ENCODE measurements at places on chromosomes 7 and 10. TPM values are rescaled to one million over a fixed set of nuclear protein-coding genes. Genes with fewer than 3 reads are reported as not detected.

SLC16A9 gene
- total RNA-seq, result 10.4 TPM

- DNase-seq, result no peak
These were observed 94.8 kb downstream of the GSAP start for GRCh38 chr7:77321300-77321699.

DNA sequence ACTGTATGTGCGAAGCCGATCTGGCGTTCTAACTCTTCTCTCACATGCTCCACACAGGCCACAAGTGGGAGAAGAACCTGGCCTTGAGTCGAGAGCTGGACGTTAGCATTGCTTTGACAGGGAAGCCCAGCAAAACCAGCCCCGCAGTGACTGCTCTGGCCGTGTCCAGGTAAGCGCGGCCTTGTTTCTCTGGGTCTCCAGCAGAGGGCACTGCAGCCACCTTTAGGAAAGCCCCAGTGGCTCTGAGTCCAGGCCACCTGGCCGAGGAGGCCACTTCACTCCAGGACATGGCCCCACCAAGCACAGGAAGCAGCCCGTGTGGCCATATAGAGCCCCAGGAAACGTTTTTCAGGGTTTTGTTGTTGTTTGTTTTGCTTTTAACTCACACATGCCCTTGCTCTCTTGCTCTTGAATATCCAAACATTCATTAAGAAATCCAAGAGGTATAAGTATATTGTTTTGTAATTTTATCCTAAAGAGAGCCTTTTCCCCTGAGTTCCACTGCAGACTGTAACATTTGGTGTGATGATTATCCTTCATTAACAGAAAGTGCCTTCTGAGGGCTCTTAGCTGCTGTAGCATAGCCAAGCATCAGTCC lies 41.8 kb upstream of the LRRC18 start:
- DNase-seq, result no peak

ATG9B gene
- total RNA-seq, result 0.55 TPM

DNA sequence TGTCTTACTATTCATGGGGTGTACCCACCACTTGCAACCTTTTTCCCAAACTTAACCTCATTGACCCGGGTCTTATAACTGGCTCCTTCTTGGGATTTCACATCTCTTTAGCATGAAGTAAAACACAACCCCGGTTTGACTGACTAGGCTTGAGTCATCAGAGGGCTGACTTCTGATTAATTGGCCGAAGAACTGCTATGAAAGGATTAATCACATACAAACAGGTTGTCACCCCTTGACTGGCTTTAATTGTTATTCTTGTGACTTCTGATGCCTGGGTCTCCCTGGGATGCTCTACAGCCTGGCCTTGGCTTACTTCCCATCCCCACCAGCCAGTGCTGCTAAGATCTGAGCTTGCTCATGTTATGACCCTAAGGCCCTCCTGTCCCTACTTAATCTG lies 8.8 kb upstream of the CRPPA start:
- no peak for DNase-seq

DNA sequence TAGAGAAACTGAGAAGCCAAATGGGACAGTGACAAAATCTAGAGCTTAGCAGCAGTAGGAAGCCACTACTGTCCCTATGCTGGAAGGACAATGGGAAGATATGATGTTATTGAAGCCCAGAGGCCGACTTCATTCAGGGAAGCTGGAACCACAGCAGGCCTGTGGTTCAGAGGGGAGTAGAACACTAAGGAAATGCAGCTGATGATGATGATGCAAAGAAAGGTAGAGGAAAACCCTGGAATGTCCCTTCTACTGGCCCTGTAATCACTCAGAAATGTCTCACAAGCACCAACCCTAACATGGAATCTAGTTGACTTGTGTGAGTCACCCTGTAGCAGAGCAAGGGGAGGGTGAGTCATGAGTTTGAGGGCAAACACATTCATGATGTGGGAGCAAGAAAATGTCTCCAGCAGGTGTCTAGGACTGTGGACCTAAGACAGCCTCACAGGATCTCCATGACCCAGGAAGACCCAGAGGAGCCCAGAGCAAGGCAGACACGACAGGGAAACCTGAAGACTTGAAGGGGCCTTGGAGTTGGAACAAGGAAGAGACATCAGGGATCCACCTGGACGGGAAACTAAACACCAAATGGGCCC lies 37.0 kb upstream of the LRRC17 start:
- DNase-seq, result peak; percentile 100

DNA sequence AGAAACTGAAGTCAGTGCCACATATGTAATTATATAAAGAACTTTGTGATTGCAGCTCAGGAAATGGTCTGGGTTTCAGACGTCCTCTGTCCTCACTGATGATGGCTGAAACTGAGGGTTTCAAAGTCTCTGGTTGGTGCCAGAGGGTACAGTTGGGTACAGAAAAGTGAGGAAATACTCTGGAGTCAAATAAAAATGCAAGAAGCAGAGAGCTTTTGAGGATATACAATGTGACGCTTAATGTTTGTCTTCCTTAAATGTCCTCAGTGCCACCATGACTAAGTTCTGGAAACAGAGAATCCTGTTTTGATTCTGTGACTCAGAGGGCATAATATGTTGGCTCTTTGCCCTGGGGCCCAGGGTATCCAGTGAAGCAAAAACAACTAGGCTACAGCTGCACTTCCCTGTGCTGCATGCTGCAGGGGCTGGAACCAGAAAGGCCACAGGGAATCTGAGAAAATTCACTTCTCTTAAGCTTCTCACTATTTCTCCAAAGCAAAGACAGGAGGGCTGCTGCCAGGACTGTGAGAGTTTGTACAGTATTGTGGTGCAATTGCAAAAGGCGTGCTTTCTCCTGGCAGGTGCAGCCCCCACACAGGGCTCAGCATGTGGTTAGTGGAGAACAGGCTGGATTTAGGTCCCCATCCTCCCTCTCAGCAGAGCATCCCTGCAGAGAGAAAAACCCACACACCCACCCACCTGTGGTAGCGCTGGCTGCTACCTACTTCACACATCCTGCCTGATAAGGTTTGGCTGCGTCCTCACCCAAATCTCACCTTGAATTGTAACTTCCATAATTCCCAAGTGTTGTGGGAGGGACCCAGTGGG lies 169.5 kb upstream of the SVIL start:
- DNase-seq, result peak; percentile 91

TMEM176A gene
- total RNA-seq, result 18.9 TPM

GRCh38 chr10:5776136-5776880 lies 36.9 kb downstream of the GDI2 start:
- no peak for DNase-seq

- no peak for DNase-seq
These were observed 91.5 kb upstream of the EGR2 start for GRCh38 chr10:62907470-62908212.

DNA sequence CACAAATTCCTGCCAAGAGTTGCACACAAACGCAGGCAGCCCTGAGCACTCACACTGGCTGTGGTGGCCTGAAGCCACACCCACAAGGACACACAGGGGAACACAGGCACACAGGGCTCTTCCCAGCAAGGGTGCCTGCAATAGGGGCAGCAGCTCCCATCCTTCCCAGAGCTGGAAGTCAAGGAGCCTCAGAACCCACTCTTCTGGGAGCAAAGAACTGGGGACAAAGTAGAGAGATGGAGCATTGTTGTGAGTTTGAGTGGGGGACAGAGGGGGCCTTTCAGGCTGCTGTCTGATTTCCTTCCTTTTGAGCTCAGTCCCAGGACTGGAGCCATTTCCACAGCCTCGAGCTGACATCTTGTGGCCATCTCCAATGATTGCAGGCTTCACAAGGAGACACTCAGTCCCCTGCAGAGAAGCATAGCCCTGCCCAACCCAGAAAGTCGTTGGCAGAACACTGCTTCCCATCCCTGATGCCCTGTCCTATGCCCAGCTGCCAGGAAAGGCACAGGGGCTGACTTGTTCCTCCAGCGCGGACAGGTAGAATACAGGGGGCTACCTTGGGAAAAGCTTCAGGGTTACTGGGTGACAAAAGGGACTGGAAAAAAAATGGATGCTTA lies 34.4 kb upstream of the SLF2 start:
- no peak for DNase-seq

GRCh38 chr7:18893156-18893555 lies 224.3 kb downstream of the TWIST1 start:
- DNase-seq, result no peak

DNA sequence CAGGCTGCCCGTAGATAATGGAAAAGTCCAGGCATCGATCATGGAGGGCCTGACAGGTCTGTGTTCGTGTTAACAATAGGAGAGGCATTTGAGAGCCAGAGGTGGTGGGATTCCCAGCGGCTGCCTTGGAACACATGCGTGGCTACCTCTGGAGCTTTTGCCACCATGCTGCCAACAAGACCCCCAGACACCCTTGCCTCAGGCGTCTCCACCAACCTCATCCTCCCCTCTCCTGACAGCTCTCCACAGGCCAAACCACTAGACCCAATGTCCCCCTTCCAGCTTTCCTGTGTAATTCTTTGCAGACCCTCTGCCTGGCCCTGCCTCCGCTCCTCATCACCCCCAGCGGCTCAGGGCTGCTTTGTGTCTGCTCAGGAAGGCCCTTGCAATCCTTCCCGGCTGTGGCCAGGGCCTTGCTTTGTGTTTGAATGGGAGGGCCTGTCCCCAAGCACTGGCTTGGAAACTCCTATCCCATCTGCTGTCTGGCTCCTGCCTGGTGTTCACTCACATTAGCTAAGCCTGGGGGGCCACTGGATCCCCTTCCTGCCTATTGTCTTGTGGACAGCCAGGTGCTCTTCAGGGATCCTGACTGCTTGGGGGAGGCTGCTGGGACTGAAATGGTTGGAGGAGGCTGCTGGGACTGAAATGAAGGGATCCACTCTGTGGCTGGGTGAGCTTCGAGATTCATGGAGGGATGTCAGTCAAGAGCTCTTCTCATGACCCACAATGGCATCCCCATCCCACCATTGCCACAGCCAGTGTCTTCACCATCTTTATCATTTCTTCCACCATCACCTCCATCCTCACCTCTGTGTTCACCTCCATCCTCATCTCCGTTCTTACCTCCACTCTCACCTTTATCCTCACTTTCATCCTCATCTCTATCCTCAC lies 60.8 kb upstream of the ELN start:
- DNase-seq, result no peak

DNA sequence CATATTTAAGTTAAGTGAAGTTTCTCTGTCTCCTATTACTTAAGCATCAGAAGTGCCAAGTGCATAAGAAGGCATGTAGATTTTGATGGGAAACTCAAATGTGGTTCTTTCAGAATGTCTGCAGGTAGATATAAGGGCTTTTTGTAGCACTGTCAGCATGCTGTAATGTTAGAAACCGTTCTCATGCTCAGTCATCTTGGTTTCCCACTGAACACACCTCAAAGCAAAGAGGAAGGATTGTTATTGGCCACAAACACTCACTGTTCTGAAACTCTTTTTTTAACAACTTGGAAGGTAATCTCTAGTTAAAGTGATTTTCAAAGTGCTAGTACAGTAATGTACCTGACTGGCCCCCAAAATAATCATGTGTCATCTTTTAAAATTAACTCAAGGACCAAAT lies 126.0 kb downstream of the AASS start:
- DNase-seq, result no peak

SLC26A3 gene
- not detected for total RNA-seq

DNA sequence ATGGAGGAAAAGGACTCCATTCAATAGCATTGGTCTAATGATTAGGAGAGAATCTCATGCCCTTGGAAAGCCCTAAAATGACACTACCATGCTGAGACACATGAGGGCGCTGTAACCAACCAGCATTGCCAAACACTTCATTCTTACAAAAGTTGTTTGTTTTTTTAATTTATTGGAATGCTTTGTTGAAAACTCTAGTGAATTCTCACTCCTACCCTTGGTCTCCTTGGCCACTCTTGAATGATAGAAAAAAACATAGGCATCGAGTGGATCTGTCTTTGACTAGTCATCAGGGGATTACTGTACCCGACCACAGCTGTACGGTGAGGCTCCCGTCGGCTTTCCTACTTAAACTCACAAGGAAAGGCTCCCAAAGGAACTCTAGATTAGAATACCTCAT lies 29.3 kb upstream of the ADD3 start:
- DNase-seq, result no peak

GARS1 gene
- total RNA-seq, result 421 TPM

ICA1 gene
- 20.7 TPM for total RNA-seq

GRCh38 chr10:22630234-22631174 lies 83.9 kb downstream of the PIP4K2A start:
- DNase-seq, result no peak

Measured in kidney epithelial cell (primary cell).